Hippocampal formation (tissue), 2 donors: ENCODE measurements at places on chromosomes 7 and 10.

DNA sequence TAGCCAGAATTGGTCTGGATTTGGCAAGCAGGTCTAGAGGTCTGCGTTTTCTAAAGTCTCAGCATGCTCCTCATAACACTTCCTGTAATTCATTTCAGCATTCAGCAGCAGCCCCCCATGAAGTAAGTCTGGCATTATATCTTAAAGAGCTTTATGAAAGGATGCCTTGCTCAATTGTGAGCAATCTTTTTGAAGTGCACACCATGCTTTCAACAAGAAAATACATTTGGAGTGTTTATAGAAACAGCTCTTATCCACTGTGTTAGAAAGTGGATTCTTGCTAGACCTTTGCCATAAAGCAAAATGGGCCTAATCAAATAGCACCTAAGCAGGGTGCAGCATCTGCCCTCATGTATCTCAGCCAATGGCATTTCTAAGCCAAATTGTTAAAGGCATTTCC lies 378.0 kb upstream of the AKR1E2 start:
- DNase-seq, result no peak

- peak; percentile 75 for DNase-seq
These were observed 367.7 kb downstream of the PHF14 start for GRCh38 chr7:11341285-11341944.

DNA sequence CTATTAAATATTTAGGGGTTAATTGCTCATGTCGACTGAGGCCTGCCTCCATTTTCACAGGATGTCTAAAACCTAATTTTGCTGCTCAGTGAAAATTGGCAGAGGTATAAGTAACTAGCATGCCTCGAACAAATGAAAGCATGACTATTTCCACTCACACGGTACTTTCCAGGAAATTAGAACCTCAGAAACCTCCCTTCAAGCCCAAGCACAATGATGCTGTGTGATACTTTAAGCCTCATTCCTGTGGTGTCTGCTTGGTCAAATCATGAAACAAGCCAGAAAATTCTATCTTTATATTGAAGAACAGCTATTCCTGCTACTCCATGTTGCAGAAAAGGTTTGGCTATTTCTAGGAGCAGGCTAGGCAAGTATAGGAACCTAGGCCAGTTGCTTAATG lies 203.0 kb downstream of the SORCS3 start:
- DNase-seq, result no peak

- no peak for DNase-seq
These were observed 932.4 kb upstream of the LRRTM3 start for GRCh38 chr10:65993451-65993850.

DNA sequence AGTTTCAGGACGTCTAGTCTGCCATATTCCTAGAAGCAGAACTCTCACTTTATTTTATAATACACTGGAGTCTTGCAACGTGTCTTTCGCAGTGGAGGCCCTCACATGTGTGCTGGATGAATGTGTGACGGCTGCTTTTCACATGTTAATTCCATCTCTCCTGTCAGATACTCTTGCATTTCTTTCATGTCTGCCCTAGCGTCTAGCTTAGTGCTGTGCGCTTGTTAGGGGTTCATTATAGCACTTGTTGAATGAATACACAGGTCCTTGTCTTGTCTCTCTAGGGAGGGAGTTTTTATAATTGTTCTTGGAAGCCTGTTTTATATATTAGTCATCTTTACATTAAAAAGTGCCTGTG lies 94.4 kb downstream of the MAP3K8 start:
- DNase-seq, result no peak

DNA sequence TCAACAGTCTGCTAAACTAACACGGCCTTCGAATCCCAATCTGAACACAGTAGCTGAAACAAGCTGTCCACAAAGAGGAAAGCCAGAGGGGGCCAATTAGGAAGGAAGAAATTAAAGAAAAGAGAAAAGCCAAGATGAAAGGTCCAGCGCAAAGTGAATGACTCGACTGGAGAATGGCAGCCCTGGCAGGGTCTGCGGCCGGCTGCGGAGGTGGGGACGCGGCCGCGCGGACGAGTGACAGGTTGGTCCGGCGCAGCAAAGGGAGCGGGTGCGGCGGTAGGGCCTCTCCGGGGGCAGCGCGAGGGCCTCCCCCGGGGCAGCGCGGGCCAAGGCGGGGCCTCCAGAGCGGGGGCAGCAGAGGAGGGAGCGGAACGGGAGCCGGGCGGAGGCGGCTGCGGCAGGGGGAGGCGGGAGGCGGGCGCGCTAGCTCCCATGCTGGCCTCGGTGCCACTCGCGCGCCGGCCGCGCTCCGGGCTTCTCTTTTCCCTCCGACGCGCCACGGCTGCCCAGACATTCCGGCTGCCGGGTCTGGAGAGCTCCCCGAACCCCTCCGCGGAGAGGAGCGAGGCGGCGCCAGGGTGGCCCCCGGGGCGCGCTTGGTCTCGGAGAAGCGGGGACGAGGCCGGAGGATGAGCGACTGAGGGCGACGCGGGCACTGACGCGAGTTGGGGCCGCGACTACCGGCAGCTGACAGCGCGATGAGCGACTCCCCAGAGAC lies at the start of gene VWC2:
Gene VWC2 (plus strand): TSS at position 421 of the 718 bp plus-strand sequence. CDS start 1,798 bp downstream, outside the sequence.
- no peak for DNase-seq
